ENCODE measurements at places on chromosomes 12 and 14.

GRCh38 chr12:109423392-109423791 is 53.7 kb downstream of the KCTD10 start:
- DNase-seq: no peak

- no peak for DNase-seq
Measured at GRCh38 chr14:47278233-47278842, 397.1 kb downstream of the MDGA2 start.

- DNase-seq: peak; percentile 44
Measured at GRCh38 chr14:65927931-65928356, 515.4 kb downstream of the FUT8 start.

DNA sequence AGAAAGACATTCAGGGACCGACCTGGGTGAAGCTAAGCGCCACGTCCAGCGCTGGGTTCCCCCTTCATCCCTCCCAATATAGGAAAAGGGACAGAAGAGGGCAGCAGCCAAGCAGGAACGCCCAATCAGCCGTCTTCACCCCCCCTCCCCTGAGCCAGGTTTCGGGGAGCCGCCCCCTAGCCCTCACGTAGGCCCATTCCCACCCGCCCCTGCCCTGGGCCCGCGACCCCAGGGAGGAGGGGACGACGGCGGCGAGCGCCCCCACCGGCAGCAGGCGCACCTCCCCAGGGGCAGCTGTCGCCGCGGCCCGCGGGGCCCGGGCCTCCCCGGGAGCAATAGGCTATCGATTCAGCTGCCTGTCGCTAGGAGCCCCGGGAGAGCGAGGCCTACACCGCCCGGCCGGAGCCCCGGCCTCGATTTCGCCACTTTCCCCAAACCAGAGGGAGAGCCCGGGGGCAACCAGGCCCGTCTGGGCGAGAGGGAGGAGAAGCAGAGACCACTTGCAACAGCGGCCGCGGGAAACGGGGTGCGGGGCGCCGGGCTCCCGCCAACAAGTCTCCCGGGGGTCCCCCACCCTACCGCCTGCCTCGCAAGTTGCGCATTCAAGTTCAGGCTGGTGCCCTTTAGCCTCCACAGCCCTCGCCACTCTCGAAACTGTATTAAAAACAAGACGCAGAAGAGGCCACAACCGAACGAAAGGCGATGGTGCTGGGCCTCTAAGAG is 1.3 kb downstream of the DCAF5 start:
- peak; percentile 73 for DNase-seq

Measured in activated T-helper 1 cell treated with anti-CD3 and anti-CD28 coated beads, Interleukin-2, amount 50 U/mL, for 16 hours (primary cell).